ENCODE measurements at places on chromosomes 1 and 21.
A peak's percentile ranks its signal among the peaks of the same experiment; 100 is the strongest.

GRCh38 chr1:39107341-39108290, 81.5 kb downstream of the NDUFS5 start:
- no peak for DNase-seq

DNA sequence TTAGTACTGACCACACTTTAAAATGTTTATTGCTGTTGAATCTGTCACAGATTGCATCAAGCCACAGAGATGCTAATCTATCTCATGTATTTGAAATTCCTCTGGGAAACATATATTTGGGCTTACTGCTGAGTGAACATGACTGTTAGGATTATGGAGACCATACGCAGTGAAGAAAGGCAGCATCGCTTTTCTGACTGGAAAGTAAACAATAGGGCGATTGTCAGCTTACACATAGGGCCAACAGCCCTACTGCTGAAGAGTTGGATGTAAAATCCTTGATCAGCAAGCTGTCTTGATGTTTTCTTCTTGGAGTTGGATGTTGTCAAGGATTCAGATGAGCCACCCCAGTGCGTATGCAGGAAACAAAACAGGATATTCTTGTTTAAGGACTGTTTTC, 368.7 kb upstream of the ADGRL2 start:
- no peak for DNase-seq

DNA sequence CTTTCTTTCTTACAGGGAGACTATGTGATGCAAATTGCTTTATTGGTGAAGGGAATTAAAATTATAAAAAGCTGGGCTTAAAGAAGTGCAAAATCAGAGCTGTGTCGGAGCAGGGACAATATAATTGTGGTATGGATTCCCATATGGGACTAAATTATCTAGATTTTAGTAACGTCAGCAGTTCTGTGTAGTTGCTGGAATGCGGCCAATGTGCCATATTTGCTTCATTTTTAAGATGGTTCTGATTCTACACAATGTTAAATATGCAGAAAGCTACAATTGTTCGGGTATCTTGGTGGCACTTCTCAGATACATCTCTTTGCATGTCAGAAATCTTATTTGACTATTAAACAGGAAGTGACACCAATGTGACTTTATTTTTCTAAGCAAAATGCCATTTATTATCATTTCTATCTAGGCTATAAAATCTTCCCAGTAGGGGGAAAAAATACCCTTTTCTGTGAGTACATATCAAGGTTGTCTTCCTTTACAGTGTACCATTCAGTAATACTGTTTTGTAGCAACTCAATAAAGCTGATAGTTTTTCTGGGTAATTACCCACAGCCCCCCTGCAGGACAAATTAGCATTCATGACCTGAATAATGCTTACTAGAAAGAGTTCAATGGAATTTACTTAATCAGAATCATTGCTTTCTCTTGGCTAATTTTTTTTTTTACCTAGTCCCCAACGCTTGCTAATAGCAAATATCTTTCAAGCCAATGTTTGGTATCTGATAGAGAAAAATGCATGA, 288.3 kb upstream of the ADGRL2 start:
- no peak for DNase-seq

GRCh38 chr1:63664742-63665141, 71.5 kb downstream of the PGM1 start:
- no peak for DNase-seq

- DNase-seq, result no peak
Measured at GRCh38 chr1:185536165-185536920, 197.8 kb upstream of the HMCN1 start.

DNA sequence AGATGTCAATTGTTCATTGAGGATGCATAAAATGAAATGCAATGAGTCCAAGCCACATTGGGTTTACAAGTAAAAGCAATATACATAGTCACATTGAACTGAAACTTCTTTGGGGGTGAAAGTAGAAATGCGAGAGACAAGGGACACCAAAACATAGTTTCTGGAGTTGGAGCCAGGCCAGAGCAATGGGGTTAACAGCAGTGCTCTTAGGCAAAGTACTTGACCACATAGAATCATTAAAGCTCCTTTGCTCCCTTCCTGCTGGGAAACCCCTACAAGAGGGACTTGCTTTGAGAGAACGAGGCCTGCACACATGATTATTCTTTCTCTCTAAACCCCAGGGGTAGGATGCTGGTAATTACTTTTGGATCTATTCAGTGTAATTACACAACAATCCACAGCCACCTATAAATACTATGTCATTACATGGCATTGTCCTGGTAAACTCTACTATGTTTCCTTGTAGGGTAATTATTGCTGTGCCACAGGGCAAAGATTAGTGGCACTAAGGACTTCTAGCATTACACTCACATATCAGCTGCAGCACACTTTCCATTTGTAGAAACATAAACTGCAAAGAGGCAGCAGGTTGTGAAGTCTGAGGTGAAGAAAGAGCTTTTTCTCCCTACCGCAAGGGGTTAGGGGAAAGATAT, 421.6 kb upstream of the PBX1 start:
- no peak for DNase-seq

GRCh38 chr1:99820546-99820945, 29.6 kb upstream of the AGL start:
- DNase-seq, result peak; percentile 53

GRCh38 chr1:186627019-186627418, 53.2 kb downstream of the PTGS2 start:
- no peak for DNase-seq

DNA sequence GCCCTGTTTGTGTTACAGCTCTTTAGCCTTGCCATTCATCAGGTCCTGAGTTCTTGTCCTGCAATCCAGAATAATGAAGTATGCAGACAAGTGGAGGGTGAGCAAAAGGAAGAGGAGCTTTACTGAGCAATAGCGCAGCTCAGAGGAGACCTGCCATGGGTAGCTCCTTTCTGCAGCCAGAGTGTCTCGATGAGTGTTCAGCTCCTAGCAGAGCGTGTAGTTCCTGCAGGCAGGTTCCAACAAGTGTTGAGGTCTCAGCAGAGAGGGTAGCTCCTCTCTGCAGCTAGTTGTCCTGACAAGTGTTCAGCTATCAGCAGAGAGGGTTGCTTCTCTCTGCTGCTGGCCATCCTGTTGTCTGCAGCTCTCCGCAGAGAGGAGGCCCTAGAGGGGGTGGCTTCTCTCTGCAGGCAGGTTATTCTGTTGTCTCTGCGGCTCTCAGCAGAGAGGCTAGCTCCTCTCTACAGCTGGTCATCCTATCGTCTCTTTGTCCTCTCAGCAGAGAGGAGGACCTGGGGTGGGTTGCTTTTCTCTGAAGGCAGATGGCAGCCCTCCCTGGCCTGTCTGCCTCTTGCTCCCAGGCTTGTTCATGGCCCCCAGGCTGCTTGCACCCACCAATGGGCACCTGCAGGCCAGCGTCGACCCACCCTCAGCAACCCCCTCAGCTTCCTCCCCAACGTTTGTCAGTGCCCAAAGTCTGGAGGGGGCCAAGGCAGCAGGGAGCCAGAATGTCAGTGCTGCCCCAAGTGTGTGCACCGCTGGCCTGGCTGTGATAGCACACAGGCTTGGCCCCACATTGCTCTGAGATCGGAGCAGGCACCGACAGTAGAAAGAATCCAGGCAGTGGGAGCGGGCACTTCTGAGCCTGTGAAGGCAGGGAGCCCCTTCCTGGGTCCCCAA, 112.5 kb upstream of the RUNX3 start:
- DNase-seq, result no peak

DNA sequence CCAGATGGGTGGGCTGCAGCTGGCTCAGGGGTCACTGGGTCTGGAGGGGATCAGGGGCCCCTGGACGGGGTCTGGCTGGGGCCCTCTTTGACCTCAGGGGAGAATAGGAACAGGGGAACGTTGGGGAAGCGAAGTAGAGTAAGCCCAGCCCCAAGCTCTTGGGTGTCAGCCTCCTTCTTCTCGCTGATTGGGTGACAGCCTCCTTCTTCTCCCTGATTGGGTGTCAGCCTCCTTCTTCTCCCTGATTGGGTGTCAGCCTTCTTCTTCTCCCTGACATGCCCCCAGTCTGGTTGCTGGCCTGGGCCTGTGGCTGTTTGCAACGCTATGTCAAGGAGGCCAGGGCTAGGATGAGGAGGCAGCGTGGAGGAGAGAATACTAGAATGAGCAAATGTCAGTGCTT, 76.7 kb upstream of the CASZ1 start:
- DNase-seq, result no peak

All from GM20000 (cell line).